ENCODE measurements at places on chromosomes 6 and 20. TPM values are rescaled to one million over a fixed set of nuclear protein-coding genes. Genes with fewer than 3 reads are reported as not detected.
A peak's percentile ranks its signal among the peaks of the same experiment; 100 is the strongest.

- peaks cover 6% of the 10 kb centered on the region for H3K4me1 ChIP-seq
- peaks cover 39% of the 10 kb centered on the region for H3K36me3 ChIP-seq
- H3K27me3 ChIP-seq: no peaks in the 10 kb centered on the region
- peak overlapping the region; percentile 96 for H3K27ac ChIP-seq
These were observed 962 bp downstream of the DDX27 start for GRCh38 chr20:49219924-49220831.

- no peak for DNase-seq
- no peaks in the 10 kb centered on the region for H3K36me3 ChIP-seq
- no peaks in the 10 kb centered on the region for H3K27me3 ChIP-seq
- H3K4me3 ChIP-seq: no peak overlapping the region
These were observed 29.8 kb downstream of the SMPDL3A start for GRCh38 chr6:122818866-122819265.

- DNase-seq: no peak
- H3K36me3 ChIP-seq: peaks cover 64% of the 10 kb centered on the region
- H3K4me1 ChIP-seq: peaks cover 7% of the 10 kb centered on the region
These were observed 28.1 kb downstream of the ROS1 start for GRCh38 chr6:117397536-117398227.

GRCh38 chr20:64220891-64221527, 34.5 kb upstream of the PCMTD2 start:
- peaks cover 20% of the 10 kb centered on the region for H3K27me3 ChIP-seq
- no peak for DNase-seq
- H3K4me3 ChIP-seq: no peak overlapping the region
- H3K36me3 ChIP-seq: no peaks in the 10 kb centered on the region
- H3K4me1 ChIP-seq: peaks cover 6% of the 10 kb centered on the region
- H3K27ac ChIP-seq: no peak overlapping the region

- no peak overlapping the region for H3K27ac ChIP-seq
- H3K4me1 ChIP-seq: peaks cover 12% of the 10 kb centered on the region
- H3K36me3 ChIP-seq: peaks cover 10% of the 10 kb centered on the region
- H3K27me3 ChIP-seq: no peaks in the 10 kb centered on the region
- no peak for DNase-seq
- no peak overlapping the region for H3K4me3 ChIP-seq
These were observed 4.6 kb downstream of the RPP21 start for GRCh38 chr6:30349421-30350177.

- no peak overlapping the region for H3K4me3 ChIP-seq
- no peak overlapping the region for H3K27ac ChIP-seq
- no peak for DNase-seq
- no peaks in the 10 kb centered on the region for H3K36me3 ChIP-seq
- peaks cover 7% of the 10 kb centered on the region for H3K4me1 ChIP-seq
These were observed 97.3 kb downstream of the SLX4IP start for GRCh38 chr20:10532361-10532760.

BTNL2 gene
- not detected for total RNA-seq

Measured in MCF 10A (cell line).